ENCODE measurements at places on chromosomes 2 and 18.

DNA sequence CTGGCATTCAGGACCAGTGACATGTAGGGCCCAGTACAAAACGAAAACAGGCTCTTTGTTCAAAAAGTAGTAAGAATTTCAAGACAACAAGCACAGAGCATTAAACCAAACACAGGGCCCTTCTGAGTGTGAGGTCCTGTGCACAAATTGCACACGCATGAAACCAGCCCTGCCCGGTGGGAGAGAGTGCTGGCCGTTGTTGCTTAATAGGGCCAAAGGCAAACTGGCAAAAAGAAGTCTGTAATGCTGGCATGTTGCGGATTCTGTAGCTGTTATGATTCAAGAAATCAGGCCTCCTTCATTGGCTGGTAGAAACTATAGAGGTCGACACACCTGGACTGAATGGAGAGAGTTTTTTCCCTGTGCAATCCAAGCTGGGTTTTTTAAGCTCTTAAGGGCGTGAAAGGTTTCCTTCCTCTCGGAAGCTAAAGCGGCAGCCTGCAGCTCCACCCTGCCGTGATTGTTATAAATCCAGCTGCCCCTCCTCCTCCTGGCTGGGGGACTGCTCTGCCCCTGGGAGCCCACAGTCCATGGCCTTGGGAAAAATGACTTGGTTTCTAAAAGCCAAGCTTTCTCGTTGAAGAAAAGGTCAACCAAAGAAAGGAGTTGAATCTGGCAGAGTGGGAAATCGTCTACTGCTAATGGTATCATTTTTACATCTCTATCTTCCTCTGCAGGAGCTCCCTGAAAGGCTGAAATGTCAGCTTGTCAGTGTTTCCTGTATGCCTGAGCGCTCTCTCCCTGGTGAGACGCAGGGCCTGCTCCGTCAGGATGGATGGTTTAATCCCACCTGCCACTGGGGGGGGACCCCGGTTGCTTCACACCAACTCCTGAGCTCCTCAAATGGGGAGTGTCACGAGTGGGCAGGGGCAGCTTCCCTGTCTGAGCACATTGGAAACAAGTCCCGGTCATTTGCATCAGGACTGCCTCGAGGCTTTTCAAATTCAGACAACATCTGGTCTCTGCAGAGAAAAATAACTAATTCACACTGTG, 143.6 kb downstream of the ALPK2 start:
- DNase-seq = no peak

DNA sequence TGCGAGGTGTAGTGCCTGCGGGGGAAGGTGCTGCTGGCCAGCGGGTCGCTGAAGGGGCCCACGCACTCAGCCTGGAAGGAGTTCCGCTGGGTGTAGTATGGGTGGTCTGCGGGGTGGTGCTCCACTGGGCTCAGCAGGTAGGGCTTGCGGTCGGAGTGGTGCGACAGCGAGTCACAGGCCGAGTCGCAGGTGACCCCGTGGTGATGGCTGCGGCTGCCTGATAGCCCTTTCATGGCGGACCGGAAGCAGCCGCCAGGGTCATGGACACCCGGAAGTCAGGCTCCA, 429.8 kb downstream of the TGIF1 start:
- DNase-seq = no peak

GRCh38 chr2:134675314-134675713, 43.5 kb downstream of the TMEM163 start:
- no peak for DNase-seq

GRCh38 chr2:111898703-111899514, 502 bp downstream of the MERTK start:
- DNase-seq = no peak

- no peak for DNase-seq
Observed at GRCh38 chr2:167005096-167005495, 116.8 kb downstream of the XIRP2 start.

DNA sequence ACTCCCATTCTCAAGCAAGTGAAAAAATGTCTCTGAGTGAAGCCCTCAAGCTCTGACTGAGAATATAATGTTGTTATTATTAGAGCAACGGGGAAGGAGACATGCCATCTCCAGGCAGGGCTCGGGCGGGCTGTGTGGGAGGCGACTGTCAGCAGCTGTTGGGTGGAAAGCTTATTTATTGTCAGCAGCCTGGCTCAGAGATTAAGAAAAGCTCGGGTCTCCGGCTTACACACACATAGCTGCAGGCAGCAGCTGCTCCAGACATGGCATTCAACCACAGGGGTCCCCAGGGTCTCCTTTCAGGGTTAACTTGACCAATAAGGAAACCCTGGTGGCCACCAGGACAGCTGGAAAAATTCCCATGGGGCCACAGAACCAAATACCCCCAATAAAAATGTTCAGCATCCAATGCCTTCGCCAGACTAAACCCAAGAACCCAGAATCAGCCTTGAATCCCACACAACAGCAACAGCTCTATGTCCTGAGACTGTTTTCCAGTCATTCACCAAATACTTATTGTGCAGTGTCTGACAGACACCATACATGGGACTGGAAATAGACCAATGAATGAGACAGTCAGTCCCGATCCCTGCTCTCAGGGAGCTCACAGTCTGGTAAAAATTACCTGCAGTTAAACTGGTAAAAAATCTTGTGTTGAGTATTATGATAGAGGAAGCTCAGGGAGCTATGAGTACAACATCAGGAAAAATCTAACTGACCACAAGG, 70.5 kb upstream of the RTN4 start:
- no peak for DNase-seq

GRCh38 chr2:105771836-105772235, 27.1 kb downstream of the NCK2 start:
- no peak for DNase-seq
